ENCODE measurements at places on chromosomes 11 and 22.
A peak's percentile ranks its signal among the peaks of the same experiment; 100 is the strongest.

DNA sequence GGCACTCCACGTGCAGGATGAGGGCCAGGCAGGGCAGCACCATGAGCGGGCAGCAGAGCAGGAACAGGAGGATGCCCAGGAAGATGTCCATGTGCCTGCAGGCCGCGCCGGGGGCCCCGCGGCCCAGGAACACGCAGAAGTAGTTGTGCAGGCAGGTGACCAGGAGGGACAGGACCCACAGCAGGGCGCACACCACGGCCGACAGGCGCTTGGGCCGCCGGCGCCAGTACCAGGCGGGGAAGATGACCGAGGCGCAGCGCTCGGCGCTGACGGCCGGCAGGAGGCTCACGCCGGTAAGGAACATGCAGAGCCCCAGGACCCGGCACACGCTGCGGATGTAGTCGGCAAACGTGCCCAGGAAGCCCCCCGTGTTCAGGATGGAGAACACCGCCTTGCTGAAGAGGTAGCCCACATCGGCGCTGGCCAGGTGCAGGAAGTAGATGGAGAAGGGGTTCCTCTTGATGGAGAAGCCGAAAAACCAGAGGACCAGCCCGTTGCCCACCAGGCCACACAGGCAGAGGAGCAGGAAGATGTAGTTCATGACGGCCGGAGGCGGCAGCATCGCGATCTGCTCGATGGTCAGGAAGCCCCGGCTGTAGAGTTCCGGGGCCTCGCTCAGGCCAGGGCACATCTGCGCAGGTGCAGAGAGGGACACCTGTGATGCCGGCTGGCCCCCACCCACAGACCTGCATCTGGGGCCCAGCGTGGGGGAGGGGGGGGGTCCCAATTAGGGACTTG, 7.2 kb downstream of the MRGPRF start:
- DNase-seq: no peak

- DNase-seq: no peak
Measured at GRCh38 chr11:11605181-11605580, 16.6 kb downstream of the GALNT18 start.

DNA sequence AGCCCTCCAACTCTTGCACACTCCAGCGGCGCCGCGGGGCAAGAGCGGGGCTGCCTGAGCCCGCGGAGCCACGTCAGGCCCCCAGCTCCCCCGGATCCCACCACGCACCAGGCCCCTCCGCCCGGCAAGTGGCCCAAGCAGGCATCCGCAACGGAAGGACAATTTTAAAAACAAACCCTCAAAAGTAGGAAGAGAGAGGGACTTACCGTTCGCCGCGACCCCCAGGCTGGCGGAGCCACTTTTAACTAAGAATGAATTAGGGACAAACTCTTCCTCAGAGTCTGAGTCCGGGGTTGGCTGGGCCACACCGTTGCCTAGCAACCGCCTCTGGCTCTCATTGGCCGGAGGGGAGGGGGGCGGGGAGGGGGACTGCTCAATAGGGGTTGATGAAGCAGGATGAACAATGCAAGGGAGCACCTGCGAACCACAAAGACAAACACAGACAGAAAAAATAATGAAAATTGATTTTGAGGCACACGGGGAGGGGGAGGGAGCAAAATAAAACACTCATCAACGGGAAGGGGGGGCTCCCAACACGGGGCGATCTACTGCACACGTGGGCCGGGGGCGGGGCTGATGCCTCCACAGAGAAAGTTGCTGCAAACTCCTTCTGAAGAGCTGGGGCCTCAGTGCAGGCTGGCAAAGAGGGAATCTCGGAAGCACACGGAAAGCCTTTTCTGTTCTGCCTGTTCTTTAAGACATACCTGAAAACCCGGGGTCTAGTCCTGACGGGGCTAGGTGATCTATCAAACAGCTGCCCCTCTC, 387.5 kb upstream of the NARS2 start:
- peak; percentile 64 for DNase-seq

- no peak for DNase-seq
Measured at GRCh38 chr11:72818971-72819370, 4.8 kb downstream of the ATG16L2 start.

- DNase-seq: no peak
Measured at GRCh38 chr22:36339171-36340065, 48.3 kb downstream of the MYH9 start.

DNA sequence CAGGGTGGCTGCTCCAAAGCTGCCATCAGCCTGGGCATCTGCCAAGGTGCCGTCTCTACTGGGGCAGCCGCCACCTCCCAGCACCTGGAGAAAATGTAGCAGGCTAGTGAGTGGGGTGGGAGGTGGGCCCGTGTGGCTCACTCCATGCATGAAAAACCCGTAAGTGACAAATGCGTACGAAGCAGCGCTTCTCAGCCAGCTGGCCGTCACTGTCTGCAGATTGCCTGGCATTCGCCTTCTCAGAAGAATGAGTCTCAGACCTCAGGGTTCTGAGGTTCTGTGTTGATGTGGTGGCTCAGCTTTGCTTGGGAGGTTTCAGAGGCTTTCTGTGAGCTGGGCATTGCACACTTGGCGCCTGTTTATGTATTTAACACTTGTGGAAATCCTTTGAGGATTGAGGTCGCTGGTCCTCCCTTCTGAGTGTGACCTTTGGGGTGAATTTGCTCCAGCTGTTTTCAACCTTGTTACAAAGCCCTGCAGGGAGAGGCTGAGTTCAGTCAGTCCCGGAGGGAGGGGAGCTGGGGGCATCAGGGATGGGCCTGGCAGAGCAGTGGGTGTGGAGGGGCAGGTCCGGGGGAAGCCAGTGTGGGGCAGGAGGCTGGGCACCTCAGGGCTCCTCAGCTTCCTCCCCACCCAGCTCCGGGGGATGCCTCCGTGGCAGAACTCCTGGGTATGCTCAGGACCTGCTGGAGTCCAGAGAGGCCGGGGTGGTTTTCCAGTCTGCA, 977.0 kb downstream of the TBC1D22A start:
- DNase-seq: no peak

DNA sequence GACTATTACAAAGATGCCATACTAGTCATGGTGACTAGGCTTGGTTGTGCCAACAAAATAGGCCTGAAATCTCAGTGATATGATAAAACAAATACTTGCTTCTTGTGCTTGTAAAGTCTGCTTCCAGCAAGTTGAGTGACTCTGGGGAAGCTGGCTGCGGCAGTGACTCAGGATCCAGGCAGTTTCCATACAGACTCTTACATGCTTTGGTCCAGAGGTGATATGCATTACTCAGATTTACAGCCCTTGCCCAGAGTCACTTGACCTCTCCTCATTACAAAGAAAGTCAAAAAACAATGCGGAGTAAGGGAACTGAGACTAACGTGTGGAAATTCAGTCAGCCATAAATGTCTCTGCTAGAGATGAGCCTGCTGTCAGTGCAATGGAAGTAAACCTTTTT, 387.5 kb downstream of the KCNA4 start:
- no peak for DNase-seq

DNA sequence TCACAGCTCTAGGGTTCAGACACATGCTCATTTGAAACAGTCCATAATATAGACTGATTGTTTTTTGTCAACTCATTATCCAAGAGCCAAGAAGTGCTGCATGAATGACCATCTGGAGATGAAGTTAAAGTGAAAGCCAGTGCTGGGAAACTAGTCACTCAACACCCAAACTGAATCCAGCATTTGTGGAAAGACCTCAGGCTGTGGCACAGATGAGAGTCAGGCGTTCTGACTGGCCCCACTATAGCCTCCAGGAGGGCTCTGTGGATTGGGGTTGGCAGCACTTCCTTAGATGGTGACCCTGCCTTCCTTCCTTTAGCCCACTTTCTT, 2.1 kb downstream of the FEZ1 start:
- no peak for DNase-seq

DNA sequence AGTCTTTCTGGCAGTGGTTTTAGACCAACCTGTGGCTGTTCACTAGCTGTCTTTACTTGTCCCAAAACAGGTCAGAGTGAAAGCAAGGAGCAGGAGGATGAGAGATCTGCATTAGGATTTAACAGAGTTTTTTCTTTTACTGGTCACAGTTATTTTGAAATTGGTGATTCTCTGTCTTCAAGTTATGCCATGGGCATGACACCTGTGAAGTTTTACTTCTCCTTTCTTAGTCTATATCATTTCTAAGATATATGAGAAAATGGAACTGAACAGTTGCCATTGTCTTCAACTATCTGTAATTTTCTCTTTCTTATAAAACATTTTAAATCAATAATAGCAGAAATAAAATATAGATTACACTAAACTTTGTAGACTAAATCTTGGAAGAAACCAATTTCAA, 60.6 kb downstream of the TRPC6 start:
- DNase-seq: no peak

DNA sequence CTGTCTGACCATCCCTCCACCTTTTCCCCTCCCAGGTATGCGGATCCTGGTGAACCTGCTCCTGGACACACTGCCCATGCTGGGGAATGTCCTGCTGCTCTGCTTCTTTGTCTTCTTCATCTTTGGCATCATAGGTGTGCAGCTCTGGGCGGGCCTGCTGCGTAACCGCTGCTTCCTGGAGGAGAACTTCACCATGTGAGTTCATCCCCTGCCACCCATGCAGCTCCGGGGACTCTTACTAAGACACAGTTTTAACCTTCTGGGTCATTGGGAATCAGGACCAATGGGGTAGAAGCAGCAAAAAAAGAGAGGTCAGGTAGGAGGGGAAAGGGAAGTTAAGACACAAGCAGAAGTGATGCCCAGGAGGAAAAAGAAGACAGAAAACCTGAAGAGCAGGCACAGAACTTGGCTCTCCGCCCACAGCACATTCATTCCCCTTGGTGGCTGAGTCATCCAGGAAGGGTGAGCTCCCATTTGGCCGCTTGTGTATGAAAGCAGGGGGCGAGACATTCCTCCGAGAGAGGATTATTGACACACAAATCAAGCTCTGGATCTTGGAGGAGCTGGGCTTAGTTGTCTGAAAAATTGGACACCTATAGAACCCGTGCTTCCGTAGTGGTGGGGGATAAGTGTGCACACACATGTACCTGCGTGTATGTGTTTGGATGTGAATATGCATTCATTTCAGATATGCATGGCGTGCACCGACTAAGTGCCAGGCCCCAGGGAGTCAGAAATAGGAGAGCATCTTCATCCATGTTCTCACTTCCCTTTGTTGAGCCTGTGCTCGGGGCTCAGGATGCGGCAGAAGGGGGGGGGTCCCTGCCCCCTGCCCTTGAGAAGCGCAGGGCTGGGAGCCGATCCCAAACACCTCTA, 64.2 kb downstream of the CACNA1I start:
- no peak for DNase-seq

DNA sequence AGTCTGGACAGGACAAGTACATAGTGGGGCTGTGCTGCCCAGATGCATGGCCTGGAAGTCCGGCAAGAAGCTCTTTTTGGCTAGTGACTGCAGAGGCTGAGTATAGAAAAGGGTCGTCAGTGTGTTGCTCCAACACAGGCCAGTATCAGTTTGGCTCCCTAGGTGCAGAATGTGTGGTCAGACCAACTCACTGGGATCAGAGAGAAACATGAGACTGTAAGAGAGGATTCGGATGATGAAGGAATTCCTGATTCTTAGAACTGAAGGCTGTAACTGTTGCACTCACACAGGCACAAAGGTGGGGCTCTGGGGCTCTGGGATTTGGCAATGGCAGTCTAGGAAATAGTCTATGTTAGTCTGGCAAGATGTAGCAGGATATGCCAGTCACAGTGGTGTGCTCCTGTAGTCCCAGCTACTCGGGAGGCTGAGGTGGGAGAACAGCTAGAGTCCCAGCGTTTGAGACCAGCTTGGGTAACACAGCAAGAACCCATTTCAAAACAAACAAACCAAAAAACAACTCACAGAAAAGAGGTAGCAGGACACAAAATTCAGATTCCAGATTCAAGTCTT, 11.1 kb upstream of the UPB1 start:
- DNase-seq: no peak

DNA sequence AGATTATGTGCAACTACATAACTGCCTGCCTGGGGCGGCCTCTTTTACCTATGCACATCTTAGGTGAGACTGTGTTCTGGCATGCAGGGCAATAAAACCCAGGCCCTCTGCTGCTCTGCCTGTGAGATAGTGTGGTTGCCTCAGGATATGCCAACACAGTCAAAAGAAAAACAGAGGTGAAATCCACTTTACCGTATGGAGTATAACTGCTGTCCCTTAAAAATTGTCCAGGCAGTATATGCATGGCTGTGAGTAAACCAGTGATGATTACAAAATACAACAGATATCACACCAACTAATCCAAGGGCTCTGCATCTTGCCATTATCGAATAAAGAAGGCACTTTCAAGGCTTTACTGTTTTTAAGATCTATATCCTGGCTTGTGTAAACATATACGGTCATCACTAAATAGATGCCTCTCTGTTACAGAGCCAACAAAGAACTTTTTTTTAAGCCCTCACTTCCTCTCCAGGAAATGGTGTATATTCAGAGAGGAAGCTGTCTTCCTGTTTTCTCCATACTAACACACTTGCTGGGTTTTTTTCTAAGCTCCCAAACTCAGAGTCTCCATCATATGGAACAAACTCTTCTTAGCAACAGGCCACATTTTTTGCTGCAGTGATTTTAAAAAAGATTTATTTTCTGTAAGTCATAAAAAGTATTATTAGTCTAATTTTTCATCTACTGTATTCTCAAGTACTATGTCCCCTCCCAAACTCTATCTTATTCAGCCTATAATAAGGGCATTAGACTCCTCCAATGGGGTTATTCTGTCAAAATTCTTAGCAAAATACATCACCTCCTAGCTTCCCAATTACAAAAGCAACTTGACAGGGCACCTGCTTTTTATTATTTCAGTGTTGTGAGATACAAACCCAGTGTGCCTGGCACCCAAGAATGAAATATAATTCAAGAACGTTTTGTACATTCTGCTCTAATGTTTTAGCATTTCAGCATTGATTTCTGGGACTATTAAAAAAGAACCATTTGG, 135.2 kb downstream of the MAML2 start:
- no peak for DNase-seq

DNA sequence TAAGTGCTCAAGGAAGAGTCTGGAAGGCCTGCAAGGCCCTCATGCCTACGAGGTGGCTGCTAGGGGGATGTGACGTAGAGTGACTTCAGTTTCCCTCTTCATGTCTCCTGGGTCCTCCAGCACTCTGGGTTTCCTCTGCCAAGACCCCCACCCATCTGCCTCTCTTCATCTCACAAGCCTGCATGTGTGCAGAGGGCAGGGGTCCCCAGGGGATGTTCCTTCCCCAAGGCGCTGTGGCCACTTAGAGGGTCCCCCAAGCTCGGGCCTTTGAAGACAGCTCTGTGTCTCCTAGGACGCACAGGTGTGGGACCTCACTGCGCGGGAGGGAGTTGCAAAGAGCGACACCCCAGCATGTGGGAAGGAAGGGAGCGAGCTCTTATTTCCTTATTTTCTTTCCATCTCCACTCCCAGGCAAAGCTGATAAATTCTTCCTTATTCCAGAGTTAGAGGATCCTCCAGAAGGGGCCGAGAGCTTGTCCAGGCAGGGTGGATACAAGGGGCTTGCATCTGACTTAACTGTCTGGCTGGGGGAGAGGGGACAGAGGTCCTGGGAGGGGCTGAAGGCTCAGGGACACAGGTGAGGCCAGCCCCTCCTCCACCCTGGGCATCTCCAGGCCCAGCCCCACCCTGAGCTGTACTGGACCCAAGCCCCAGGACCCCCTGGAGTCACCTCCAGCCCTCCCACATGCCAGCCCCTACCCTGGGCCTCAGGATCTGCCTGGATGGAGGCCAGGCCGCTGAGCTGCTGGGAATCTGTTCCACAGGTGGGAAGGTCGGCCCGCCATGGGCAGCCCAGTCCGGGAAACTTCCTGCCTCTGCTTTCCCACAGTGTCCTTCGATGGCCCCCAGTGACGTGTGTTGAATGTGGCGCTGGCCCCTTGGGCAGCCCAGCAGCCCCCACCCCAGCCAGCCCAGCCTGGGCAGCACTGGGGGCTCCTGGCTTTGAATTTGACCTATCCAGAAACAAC, 59.7 kb upstream of the KCNQ1OT1 start:
- DNase-seq: no peak

- no peak for DNase-seq
Measured at GRCh38 chr22:31193092-31193491, 19.0 kb upstream of the LIMK2 start.
